Cardiac septum (tissue), 1 donor: ENCODE measurements at places on chromosomes 1 and 21. TPM values are rescaled to one million over a fixed set of nuclear protein-coding genes. Genes with fewer than 3 reads are reported as not detected.

DNA sequence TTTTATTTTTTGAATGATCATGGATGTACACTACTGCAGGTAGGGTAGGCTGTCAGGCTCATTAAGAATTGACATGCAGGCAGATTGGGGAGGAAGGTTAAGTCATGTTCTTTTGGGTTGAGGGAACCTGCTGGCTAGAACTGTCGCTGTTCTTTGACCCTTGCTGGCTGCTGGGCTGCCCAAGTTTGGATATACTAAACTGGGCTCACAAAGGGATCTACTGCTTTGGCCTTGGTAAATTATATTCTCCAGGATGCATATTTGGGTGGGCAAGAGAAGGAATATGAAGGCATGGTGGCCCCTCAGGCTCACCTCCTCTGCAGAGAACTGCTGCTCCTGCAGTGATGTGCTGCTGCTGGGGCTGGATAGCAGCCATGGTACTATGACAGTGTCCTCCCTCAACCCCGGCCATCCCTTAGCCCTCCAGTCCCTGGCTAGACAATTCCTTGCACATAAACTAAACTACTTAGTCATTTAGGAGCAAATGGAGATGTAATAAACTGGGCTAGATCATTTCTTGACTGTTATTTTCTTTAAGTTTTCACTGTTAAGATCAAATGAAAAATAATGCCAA lies 6.1 kb downstream of the ATP1A1 start:
- no peak for DNase-seq

DNA sequence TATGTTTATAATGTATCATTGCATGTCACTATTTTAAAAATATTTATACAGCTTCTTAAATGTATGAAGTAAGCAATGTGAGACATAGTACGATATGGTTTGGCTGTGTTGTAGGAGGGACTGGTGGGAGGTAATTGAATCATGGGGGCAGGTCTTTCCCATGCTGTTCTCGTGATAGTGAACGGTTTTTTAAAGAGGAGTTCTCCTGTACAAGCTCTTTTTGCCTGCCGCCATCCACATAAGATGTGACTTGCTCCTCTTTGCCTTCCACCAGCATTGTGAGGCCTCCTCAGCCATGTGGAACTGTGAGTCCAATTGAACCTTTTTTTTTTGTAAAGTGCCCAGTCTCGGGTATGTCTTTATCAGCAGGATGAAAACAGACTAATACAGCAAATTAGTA lies 10.3 kb downstream of the ABCD3 start:
- DNase-seq: no peak

NR1I3 gene
- total RNA-seq: not detected

- DNase-seq: no peak
Observed at GRCh38 chr1:1539310-1540089, 924 bp downstream of the TMEM240 start.

DNA sequence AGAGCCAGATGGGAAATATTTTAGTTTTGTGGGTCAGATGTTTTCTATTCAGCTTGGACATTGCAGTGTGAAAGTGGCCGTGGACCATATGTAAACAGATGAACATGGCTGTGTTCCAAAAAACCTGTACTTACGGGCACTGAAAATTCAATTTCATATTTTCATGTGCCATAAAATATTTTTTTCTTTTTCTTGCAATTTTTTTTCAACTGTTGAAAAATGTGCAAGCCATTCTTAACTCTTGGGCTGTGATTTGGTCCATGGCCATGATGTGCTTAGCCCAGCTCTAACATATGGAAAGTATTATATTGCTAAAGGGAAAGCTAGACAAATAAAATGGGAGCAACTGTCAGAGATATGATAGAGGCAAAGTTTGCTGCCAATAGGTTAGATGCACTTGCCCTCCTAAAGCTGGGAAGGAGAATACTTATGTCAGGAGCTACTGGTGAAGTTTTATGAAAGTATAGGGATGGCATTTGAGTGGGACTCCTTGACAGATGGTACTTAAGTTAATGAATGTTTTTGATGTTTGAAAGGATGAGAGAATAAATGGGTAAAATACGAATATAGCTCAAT lies 240.3 kb downstream of the RYR2 start:
- no peak for DNase-seq

GJC2 gene
- 1.6 TPM for total RNA-seq

TRAF3IP3 gene
- 1.00 TPM for total RNA-seq

DNA sequence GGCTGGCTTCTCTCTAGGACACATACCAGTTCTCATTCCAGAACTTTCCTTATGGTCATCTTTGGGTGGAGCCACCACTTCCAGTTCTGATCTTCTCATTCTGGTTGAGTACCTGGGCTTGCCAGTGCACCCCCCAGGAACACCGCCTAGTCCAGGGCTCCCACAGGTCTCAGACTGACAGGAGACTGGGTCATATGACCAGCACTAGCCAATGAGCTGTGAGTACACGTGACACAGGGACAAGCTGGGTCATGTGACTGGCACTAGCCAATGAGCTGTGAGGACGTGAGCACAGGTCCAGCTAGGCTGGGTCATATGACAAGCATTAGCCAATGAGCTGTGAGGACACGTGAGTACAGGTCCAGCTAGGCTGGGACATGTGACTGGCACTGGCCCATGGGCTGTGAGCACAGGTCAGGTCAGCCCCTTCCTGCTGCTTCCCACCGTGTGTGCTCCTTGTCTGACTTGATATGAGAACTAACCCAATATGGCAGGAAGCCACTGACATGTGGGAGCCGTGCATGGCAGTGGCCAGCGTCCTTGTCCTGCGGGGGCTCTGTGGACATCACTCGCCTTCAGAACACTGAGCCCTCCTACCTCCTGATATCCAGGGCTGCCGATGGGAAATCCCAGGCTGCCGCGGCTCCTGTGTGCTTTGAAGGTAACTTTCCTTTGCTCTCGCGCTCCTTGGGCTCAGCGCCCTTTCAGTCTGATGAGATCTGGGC lies 22.7 kb downstream of the KRTAP10-1 start:
- DNase-seq: no peak

- DNase-seq: peak; percentile 69
Observed at GRCh38 chr1:94118471-94118870, 2.5 kb downstream of the ABCA4 start.

- no peak for DNase-seq
Observed at GRCh38 chr1:61368876-61369275, 286.5 kb downstream of the NFIA start.

DNA sequence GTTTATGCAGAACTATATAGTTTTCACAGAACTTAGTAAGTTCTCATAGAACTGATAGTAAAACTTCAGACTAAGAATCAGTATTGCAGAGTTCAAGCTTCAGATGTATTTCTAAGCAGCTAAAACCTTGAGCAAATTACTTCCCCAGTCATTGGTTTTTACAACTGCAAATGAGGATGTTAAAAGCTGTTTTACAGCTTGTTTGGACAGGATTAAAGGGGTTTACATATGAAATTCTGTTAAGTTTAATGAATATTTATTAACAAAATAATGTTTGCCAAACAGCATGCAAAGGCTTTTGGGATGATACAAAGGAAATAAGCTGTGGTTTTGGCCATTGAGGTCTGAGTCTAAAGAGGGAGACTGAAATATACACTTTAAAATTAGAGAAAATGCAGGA lies 39.1 kb downstream of the CRB1 start:
- DNase-seq: no peak

RAP1GAP gene
- total RNA-seq: 2.7 TPM

DNA sequence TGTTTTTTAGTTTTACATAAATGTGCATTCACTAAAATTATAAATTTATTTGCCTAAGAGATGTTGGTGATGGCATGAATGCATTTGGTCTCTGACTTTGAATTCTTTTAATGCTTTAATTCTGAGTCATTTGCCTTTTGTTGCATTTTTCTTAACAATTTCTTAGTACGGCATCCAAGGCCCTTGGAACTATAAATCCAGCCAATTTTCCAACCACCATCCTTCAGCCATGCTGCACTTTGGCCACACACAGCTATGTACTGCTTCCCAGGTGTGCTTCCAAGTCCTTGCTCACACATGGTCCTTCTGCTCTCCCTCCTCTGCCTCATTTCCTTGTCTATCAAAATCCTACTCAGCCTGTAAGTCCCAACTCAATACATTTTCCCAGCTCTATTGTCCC lies 161.0 kb downstream of the DHRS3 start:
- DNase-seq: no peak

- no peak for DNase-seq
Observed at GRCh38 chr1:222026280-222026679, 284.4 kb upstream of the DUSP10 start.

MNDA gene
- total RNA-seq: 6.9 TPM

DNA sequence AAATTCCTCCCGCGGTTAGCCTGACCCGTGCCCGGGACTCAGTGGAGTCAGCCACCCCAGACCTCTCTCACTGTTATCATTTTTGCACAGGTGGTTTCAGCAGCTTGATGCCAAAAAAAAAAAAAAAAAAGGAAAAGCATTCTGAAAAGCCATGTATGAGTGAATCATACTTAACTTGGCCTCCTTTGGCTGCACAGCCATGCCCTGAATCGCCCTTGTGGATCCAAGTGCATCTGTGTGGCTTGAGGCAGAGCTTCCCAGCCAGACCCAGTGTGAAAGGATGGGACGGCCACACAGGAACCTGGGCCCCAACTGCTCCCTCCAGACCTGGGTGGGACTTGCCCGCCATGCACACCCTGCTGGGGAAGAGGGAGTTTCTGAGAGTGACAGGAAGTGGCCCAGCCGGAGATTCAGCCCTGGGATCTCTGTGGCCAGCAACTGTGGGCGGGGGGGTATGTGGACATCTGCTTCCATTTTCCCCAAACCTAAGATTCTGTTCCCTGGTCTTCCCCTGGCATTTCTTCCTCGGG lies 8.6 kb downstream of the YBEY start:
- DNase-seq: no peak

GRCh38 chr21:44848821-44849521 lies 24.5 kb downstream of the PTTG1IP start:
- DNase-seq: no peak

GRCh38 chr1:18203645-18204044 lies 96.0 kb downstream of the IGSF21 start:
- DNase-seq: no peak
